SK-N-SH (cell line): ENCODE measurements at places on chromosomes 1 and 21. TPM values are rescaled to one million over a fixed set of nuclear protein-coding genes. Genes with fewer than 3 reads are reported as not detected.

Gene NAXE
- 68.5 and 98.4 TPM in 2 replicates for polyA plus RNA-seq

Gene TMCO4
- polyA plus RNA-seq = 3.5 and 4.2 TPM in 2 replicates

Gene SLC16A4
- 3.0 and 5.2 TPM in 2 replicates for polyA plus RNA-seq

- DNase-seq = no peak
Observed at GRCh38 chr1:41560931-41561330, 76.4 kb upstream of the EDN2 start.

- DNase-seq = no peak
Observed at GRCh38 chr1:58933599-58933926, 149.7 kb upstream of the JUN start.

GRCh38 chr1:210415846-210416448 lies 87.2 kb downstream of the HHAT start:
- DNase-seq = no peak

- peak; percentile 80 for DNase-seq
Observed at GRCh38 chr1:30109853-30110252, 613.5 kb downstream of the MATN1 start.

DNA sequence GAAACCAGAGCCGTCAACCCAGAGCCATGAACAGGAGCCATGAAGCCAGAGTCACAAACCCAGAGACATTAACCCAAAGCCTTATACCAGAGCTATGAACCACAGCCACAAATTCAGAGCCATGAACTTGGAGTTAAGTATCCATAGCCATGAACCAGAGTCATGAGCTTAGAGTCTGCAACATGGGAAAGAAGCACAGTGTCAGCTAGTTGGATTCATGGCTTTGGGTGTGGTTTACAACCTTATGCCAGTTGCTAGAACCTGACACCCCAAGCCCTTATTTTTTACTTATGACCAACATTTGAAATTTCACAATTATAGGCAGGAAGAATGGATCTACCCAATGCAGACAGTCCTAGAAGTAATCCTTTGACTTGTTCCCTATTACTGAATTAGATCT lies 128.9 kb upstream of the FAM78B start:
- no peak for DNase-seq
